KG1 (cell line): ENCODE measurements at places on chromosomes 12 and 14.

GRCh38 chr14:32286602-32287001, 42.5 kb upstream of the AKAP6 start:
- DNase-seq, result no peak

- DNase-seq, result no peak
Observed at GRCh38 chr14:64549791-64550620, at the start of gene PPP1R36. Gene PPP1R36 (plus strand): TSS chr14:64549961. CDS start chr14:64549998, 37 bp downstream.

DNA sequence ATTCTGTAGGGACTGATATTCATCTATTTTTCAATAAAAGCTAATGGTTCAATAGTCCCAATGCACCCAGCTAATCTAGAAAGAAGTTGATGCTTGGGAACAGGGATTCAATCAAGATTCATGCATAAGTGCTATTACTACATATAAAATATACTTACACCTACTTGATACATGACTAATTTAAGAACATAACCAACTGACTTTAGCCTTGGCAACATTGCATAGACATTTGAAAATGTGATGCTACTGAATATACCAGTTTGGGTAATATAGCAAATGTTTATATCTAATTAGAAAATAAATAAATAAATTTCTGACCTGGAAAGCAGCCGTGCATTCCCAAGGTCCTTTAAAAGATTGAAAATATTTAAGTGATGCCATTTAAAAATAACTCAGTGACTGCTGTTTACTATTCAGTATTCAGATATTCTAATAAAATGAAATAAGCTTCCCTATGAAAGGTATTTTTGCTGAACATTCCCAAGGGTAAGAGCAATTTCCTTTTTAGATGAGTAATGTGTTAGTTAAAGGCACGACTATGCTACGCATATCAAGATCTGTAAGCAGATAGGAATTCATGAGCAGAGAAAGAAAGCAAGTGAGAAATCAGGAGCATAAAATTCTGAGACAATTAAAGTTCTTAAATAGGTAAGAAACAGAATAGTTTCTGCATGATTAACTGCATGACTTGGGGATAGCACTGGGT, 160.6 kb upstream of the SYT1 start:
- DNase-seq, result no peak

DNA sequence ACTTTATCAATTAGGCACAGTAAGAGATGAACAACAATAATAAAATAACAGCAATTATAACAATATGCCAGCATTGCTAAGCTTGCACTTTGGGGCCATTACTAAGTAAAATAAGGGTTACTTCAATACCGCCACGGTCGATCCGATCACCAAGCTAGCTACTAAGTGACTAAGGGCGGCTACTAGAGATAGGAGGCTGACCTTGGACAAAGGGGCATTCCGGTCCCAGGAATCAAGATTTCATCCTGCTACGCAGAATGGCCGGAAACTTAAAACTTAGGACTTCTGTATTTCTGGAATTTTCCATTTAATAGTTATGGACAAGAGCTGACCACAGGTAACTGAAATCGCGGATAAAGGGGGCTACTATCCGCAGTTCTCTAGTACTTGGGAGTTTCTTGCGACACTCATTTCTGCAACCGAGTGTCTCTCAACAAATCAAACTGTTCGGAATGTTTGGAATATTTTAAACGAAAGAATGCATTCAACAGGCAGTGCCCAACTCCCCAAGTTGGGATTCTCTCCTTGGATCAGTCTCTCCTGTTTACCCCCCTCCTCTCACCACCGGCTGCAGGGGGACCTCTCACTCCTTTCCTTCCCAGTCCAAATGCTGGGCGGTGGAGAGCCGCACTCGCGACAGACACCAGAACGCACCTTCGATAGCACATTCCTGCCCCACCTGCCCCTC, 650 bp downstream of the HEBP1 start:
- no peak for DNase-seq

DNA sequence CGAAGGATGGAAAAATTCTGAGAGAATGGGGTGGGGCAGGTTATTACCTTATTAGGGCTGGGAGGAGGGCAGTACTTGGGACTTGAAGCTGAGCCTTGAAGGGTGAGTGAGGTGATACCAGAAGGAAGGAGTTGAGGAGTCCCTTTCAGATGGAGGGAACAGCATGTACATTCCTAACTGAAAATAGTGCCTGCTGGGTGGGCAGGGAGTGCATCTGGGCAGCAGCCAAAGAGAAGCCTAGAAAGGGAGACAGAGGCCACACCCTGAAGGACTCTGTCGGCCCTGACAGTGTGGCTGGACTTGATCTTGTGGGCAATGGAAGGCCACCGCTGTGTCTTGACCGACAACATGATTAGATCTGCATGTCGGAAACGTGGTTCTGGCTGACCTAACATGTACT, 147.6 kb downstream of the NDUFA12 start:
- no peak for DNase-seq

DNA sequence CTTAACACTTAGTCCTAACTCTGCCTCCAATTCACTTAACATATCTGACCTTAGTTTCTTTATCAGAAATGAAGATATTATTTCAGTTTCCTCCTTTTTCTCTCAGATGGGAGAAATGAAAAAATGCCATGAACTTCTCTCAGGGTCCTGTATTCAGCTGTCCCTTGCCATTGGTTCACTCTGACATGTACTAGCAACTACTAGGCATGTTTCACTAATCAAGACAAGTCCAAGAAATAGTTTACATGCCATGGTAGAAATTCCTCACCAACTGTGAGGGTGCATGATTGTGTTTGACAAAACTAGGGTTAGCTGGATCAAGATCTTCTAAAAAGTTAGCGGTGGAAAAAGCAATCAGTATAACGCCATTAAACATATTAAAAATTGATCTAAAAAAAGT, 7.0 kb upstream of the ATXN7L3B start:
- DNase-seq, result no peak

DNA sequence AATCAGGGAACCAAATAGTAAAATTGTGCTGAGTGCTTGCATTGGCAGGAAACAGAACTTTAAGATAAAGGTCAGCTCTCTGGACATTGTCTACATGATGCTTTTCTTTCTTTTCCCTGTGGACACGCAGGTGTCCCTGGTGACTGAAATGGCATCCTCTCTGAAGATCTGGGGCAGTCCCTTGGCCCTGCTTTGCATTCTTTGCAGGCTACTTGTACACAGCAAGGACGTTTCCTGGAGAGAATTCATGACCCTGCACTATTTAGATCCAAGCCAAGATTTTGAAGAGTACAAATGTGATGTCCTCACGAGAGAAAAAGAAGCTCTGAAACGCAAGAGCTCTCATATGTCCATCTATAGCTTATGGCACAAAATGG, 11.3 kb upstream of the EDDM3A start:
- no peak for DNase-seq

DNA sequence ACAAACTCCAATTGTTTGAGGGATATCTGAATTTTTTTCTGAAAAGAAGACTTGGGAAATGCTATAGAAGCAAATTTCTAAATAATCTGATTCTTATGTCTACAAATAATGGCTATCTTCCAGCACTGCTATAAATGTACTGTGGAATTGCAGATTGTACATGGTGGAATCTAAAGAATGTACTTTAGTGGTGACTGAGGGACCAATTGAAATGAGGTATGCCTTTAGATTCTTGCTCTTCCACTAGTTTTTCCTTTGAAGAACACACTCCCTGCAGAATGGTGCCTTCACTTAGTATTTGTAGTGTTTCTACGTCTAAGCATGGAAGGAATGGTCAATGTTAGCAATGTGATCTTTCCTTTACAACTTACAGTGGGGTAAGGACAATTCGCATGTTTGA, 11.7 kb upstream of the PRB4 start:
- DNase-seq, result no peak

DNA sequence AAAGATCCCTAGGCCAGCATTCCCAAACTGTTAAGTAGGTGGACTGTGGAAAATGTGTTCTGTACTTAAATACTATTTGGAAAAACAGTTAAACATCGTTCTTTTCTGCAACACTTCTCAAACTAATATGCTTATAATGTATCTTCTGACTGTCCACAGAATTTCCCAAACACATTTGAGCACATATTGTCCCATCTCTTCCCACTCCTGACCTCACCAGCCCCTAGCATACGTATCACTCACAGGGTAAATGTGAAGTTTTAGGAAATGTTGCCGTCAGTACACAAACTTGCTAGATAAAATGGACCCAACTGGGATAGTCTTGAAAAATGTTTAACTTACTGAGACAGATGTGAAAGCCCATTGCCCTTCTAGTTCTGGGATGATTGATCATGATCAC, 27.7 kb downstream of the ARID2 start:
- no peak for DNase-seq

DNA sequence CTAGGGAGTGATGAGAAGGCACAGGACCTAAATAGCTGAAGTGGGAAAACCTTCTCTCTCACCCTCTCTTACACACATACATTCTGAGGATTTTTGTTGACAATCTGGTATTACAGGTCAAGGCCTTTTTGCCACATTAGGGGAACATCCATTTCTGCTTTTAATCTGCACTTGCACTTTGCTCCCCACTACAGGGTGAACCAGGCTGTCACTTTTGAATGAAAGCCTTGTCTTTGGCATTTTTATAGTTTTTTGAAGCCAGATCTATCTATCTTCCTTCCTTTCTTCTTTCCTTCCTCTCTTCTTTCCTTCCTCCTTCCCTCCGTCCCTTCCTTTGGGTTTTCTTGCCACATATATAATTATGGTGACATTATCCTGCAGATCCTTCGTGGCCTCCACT, 165.9 kb upstream of the OTX2 start:
- no peak for DNase-seq

- no peak for DNase-seq
Observed at GRCh38 chr12:13258197-13258596, 61.7 kb downstream of the EMP1 start.

DNA sequence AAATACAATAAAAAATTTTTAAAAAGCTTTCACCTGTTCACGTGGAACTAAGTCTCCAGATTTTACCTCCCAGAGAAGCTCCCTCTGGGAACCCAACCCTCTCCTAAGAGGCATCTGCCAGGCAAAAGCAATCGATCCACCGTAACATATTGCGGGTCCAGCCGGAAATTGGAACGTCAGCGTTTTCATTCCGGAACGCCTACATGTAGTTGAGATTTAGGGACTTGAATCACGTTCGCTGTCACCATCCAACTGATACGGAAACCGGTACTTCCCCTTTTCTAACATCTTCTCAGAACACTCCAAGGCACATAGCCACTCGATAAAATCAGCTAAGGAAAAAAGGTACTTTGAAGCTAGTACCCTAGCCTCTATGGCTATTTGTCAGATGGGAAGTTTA, 70.3 kb downstream of the COX16 start:
- DNase-seq, result peak; percentile 41

DNA sequence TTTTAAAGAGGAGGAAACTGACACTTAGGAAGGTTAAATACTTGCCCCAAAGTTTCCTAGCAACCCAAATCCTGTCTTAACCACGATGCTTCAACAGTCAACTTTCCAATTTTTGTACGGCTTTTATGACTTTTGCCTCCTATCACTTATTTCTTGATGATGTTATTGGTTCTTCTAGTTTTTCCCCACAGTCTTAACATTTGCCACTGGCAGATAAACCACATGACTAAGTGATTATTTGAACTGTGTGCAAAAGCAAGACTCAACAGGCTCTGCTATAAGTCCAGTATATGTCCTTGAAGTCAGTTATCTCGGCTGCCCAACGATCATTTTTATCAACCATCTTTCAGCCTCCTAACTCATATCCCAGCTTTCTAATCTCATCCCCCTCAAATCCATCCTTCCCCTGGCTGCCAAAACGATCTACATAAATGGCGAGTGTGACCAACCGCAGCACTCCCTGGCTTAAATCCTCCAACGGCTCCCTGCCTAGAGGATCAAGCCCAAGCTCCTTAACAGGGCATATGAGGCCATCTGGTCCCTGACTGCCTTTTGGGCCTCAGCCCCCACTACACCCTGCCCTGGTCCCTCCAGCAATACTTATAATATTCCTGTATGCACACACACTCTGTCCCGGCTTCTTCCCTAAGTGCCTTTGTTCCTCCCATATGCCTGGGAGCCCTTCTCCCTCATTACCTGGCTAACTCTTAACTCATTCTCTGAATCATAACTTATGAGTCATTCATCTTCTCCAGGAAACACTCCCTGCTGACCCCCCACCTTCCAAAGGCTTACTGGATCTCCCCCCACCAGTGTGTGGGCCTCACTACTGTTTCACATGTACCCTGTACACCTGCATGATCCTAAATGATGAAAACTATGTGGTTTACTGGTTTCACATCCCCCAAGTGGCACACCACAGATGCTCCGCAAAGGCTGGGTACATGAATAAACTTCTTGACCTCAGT, 8.8 kb downstream of the VPS37B start:
- no peak for DNase-seq

DNA sequence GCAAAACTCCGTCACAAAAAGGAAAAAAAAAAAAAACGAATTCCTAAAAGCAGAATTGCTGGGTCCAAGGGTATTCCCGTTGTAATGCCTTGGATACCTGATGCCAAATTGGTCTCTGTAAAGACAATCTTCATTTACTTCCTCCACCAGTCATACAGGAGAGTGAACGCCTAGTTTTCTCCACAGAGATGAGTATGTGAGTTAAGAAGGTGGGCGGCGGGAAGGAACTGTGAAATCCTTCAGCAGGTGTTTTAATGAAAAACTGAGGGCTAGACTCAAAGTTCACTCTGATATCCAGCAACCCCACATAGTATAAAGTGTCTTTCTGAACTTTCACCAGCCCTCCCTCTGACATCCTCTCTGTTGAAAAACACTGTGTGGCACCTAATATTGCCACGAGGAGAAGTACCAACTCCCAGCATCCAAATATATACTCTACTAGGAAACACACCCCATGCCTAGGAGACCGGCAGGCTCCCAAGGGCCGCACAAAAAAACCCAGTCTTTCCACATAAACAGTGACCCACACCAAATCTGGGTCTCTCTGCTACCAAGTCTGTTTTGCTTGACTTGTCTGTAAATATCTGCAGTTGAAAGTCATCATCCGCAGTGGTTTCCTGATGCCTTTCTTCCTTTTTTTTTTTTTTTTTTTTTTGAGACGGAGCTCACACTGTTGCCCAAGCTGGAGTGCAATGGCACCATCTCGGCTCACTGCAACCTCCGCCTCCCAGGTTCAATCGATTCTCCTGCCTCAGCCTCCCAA, 30.3 kb upstream of the FOXN3 start:
- no peak for DNase-seq

GRCh38 chr14:105068818-105069217, 3.6 kb upstream of the GPR132 start:
- no peak for DNase-seq

- DNase-seq, result no peak
Observed at GRCh38 chr14:101033446-101034165, 130.1 kb upstream of the RTL1 start.
